ENCODE measurements at places on chromosomes 16 and 17.

DNA sequence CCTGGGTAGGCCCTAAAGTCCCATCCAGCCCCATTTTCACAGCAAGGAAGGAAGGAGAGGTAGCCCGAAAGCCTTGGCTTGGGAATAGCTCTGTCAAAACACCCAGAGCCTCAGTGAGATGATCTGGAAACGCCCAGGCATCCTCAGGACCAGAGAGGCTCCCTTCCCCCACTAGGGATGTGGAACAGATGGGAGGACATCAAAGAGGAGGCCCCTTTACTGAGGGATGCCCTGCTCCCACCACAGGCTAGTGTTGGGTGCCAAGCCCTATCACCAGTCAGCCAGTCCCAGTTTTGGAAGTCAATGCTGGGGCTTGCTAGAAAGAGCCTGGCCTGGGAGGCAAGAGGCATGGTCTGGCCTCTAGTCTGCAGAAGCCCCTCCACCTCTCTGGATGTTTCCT lies 4.7 kb downstream of the TPPP3 start:
- DNase-seq = no peak

DNA sequence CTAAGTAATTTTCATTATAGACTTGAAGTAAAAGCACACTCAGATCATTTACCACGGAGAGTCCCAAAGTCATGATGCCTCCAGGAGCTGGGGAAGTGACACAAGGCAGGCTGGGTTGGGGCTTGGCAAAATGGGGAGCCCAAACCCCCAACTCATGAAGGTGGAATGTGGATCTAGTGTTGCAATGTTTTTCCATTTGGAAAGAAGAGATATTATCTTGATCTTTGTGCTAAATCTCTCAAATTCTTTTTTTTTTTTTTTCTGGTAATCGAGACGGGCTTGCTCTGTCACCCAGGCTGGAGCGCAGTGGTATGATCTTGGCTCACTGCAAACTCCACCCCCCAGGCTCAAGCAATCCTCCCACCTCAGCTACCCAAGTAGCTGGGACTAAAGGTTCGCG lies 7.5 kb upstream of the KCNG4 start:
- DNase-seq = no peak

DNA sequence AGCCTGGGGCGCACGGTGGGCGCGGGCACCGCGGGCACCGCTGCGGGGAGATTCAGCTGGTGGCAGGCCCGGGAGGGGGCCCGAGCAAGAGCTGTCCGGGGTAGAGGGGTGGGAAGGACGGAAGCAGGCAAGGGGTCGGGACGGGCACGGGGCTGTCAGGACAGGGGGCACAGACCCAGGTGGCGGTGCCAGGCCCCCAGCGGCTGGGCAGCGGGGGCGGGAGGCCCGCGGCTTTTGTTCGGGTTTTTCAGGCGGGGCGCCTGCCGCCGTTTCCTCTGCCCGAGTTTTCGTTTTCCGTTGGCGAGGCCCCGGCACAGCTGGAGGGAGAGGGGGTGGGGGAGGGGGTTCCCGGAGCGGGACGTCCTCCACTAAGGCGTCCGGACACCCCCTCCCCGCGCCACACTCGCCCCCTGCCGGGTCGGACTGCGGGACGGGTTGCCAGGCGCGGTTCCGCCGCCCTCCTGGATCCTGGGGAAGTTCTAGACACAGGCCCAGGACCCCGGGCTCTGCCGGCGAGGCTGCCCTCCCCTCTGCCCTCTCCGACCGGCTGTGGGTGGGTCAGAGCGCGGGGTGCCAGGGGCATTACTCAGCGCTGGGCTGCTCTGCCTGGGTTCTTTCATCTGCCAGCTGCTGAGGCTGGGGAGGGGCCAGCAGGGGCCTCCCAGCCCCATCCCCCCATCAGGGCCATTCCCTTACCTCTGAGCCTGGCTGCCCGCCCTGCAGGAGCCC lies 543 bp downstream of the ARHGAP23 start:
- no peak for DNase-seq

- no peak for DNase-seq
Observed at GRCh38 chr17:56614522-56614921, 21.0 kb downstream of the NOG start.

DNA sequence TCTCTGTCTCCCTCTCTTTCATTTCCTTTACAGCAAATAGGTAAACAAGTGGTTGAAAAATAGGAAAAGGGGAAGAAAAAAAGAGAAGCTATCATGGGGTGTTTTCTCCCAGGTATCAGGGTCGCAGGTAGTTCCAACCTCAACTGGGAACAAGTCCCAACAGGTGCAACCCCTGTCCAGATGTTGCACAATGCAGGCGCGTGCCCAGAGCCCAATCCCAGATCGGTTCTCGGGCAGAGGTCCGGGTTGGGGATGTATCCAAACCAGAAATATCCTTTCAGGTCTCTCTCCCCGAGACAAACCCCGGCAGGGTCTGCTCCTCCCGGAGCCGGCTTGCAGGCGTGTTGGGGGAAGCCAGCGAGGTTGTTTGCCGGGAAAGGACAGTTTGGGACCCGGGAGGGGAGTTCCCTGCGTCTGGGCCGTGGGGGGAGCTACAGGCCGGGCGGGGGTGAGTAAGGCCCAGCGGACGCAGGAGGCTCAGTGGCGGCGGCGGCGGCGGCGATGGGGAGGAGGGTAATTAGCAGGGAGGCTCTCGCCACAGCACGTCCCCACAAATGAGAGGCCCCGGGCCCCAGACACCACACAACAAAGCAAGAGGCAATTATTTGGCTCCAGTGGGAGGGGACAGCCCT lies 21.2 kb upstream of the SP6 start:
- no peak for DNase-seq

- DNase-seq = no peak
Observed at GRCh38 chr17:14091367-14091766, 22.1 kb downstream of the COX10 start.

DNA sequence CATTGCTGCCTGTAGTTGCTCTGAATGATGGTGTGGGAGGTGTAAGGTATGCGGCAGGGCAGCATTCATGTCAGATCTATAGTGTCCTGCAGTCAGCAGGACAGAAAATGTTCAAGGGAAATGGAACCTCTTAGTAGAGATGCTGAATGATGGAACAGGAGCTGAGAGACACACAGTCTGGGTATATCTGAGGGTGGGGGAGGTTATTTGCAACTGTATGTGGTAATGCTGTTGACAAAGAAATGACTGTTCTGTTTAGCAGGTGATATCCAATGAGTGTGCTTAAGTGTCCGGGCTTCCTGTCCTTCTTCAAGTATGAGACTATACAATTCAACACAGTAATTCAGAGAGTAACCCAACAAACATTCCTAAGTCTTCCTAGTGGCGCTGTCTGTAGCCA lies 46.6 kb downstream of the STH start:
- no peak for DNase-seq

DNA sequence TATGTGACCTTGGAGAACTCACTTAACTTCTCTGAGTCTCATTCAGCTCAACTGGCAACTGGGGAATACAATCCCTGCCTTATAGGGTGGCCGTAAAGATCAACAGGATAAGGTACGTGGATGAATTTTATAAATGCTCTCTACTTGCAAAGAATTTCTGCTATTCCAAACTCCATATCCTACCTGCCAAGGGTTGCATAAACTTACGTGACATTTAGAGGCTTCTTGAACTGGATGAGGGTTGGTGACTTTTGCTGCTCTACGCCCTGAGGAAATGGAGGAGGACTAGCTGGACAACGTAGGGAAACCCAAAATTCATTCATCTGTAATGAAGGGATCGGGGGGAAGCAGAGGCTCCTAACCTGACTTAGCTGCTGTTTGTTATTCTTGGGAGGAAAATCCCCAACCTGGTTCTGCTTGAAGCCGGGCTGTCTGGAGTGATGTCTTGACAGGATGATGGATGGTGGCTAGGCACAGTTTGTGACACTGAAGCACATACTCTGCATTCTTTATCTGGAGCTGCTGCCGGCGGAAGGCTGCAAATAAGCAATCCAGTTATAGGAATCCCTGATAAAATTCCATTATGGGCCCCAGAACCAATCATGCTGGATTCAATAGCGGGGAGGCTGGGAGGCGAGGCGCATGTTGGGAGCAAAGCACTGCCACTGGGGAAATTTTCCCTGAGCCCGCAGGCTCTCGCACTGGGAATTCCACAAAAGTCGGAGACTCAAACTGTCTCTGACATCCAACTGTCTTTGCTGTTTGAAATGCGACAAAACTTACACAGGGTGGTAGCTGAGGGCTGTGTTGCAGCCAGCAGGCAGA lies 94.7 kb upstream of the SDK2 start:
- no peak for DNase-seq

- DNase-seq = no peak
Observed at GRCh38 chr17:78947235-78948149, 22.3 kb upstream of the TIMP2 start.

Measured in GM13976 (cell line).